Ovary (tissue), 10 donors: ENCODE measurements at places on chromosomes 3 and 15. TPM values are rescaled to one million over a fixed set of nuclear protein-coding genes. Genes with fewer than 3 reads are reported as not detected.

Gene CHRFAM7A
- 0.57 TPM for polyA plus RNA-seq

Gene IGDCC3
- 0.47 TPM for polyA plus RNA-seq

Gene TMC3
- not detected for polyA plus RNA-seq

- no peaks in the 10 kb centered on the region for H3K27me3 ChIP-seq
- no peak for DNase-seq
- no peaks in the 10 kb centered on the region for H3K36me3 ChIP-seq
- H3K4me3 ChIP-seq: no peak overlapping the region
- H3K4me1 ChIP-seq: no peaks in the 10 kb centered on the region
- H3K27ac ChIP-seq: no peak overlapping the region
These were observed 295.3 kb downstream of the VPS13C start for GRCh38 chr15:61764981-61765380.

DNA sequence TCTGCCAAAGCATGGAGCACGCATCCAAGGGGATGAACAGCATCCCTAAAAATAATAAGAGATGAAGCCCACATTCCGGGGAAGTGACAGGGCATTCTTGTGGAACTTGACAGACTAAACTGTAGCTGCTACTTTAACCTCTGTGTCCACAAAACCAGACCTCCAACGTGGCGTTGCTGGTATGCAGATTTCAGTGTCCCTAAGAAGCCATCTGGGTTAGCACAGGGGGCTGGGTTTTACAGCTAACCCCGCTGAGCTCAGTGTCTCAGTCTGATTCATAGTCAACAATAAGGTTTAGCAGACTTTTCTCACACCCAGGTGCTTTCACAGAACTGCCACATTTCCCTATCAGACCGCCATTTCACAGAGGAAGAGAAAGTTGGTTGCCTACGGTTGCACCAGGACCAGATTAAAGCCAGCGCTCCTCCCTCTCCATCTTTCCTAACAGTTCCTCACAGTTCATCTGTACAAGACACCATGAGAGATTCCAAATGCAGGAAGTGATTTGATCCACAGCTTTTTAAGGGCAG, 61.6 kb upstream of the CTDSPL start:
- H3K36me3 ChIP-seq: no peaks in the 10 kb centered on the region
- H3K4me3 ChIP-seq: no peak overlapping the region
- H3K27ac ChIP-seq: no peak overlapping the region
- no peak for DNase-seq
- no peaks in the 10 kb centered on the region for H3K4me1 ChIP-seq

DNA sequence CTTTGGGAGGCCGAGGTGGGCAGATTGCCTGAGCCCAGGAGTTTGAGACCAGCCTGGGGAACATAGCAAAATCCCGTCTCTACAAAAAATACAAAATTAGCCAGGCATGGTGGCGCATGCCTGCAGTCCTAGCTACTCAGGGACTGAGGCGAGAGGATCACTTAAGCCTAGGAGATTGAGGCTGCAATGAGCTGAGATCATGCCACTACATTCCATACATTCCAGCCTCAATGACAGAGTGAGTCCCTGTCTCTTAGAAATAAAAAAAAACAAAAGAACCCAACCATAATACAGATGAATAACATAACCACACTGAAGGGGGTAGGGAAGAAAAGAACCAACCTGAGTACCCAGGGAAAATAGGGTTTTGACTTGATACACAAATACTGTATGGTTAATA, 19.7 kb upstream of the CGNL1 start:
- no peaks in the 10 kb centered on the region for H3K4me1 ChIP-seq
- no peak overlapping the region for H3K4me3 ChIP-seq
- no peaks in the 10 kb centered on the region for H3K36me3 ChIP-seq

GRCh38 chr3:15514663-15515340, 6.7 kb downstream of the COLQ start:
- H3K27ac ChIP-seq: no peak overlapping the region
- H3K36me3 ChIP-seq: no peaks in the 10 kb centered on the region
- no peak overlapping the region for H3K4me3 ChIP-seq
- H3K27me3 ChIP-seq: no peaks in the 10 kb centered on the region
- no peak for DNase-seq
- H3K4me1 ChIP-seq: peaks cover 2% of the 10 kb centered on the region

GRCh38 chr3:197367081-197367780, 68.8 kb upstream of the DLG1 start:
- DNase-seq: no peak
- H3K27me3 ChIP-seq: no peaks in the 10 kb centered on the region
- no peak overlapping the region for H3K4me3 ChIP-seq
- no peaks in the 10 kb centered on the region for H3K36me3 ChIP-seq

DNA sequence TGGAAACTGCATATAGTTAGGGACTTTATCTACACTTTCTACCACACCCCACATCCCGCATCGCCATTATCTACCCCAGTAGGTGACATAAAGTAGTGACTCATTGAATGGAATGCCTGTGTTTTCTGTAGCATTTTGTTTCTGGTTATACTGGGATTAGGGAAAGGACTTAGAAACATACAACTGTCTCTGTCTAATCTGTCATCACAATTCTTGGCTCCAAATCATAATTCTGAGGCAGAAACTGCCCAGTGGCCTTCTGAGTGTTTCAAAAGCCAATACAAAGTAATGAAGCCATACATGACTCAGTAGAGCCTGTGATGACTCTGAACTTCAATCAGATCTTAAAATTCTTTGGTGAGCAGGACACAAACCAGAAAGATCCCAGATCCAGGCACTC, 115.7 kb upstream of the CHRM5 start:
- H3K36me3 ChIP-seq: no peaks in the 10 kb centered on the region
- H3K27me3 ChIP-seq: no peaks in the 10 kb centered on the region
- H3K27ac ChIP-seq: no peak overlapping the region
- H3K4me3 ChIP-seq: no peak overlapping the region
- no peaks in the 10 kb centered on the region for H3K4me1 ChIP-seq
- DNase-seq: no peak
